ENCODE measurements at places on chromosomes 7 and 10. TPM values are rescaled to one million over a fixed set of nuclear protein-coding genes. Genes with fewer than 3 reads are reported as not detected.

SPAG6 gene
- total RNA-seq: not detected

GHRHR gene
- total RNA-seq: not detected

ZNF467 gene
- total RNA-seq: 0.26 TPM

CALD1 gene
- total RNA-seq: 313 TPM

OR6V1 gene
- not detected for total RNA-seq

ZNF777 gene
- 3.4 TPM for total RNA-seq

RAMP3 gene
- total RNA-seq: not detected

FAM25A gene
- total RNA-seq: not detected

SCART1 gene
- 3.3 TPM for total RNA-seq

CALHM3 gene
- not detected for total RNA-seq

KLF14 gene
- not detected for total RNA-seq

COX15 gene
- total RNA-seq: 32.8 TPM

HOXA4 gene
- total RNA-seq: 0.12 TPM

MMRN2 gene
- 13.2 TPM for total RNA-seq

DDC gene
- not detected for total RNA-seq

SEMA3A gene
- 42.3 TPM for total RNA-seq

TMEM229A gene
- total RNA-seq: 0.13 TPM

GPR158 gene
- 0.13 TPM for total RNA-seq

GRID1 gene
- not detected for total RNA-seq

HACD1 gene
- 11.6 TPM for total RNA-seq

RNF133 gene
- total RNA-seq: 0.37 TPM

ATP6V0A4 gene
- total RNA-seq: not detected

PANK1 gene
- 2.5 TPM for total RNA-seq

TUBB8 gene
- not detected for total RNA-seq

CALCR gene
- not detected for total RNA-seq

CAPZA2 gene
- total RNA-seq: 147 TPM

CRHR2 gene
- not detected for total RNA-seq

GSTO2 gene
- 3.4 TPM for total RNA-seq

ZNF273 gene
- 3.4 TPM for total RNA-seq

PHF14 gene
- 29.9 TPM for total RNA-seq

IFIT3 gene
- total RNA-seq: 32.0 TPM

HOXA5 gene
- not detected for total RNA-seq

TDRD1 gene
- 1.9 TPM for total RNA-seq

MNX1 gene
- not detected for total RNA-seq

ITGA8 gene
- 289 TPM for total RNA-seq

KIN gene
- 4.9 TPM for total RNA-seq

NEUROG3 gene
- not detected for total RNA-seq

PKD2L1 gene
- total RNA-seq: not detected

LRRC18 gene
- total RNA-seq: not detected

TAS2R41 gene
- total RNA-seq: not detected

CALN1 gene
- not detected for total RNA-seq

MSMB gene
- total RNA-seq: not detected

TRA2A gene
- 36.6 TPM for total RNA-seq

RHOBTB1 gene
- 13.8 TPM for total RNA-seq

All from aortic smooth muscle cell (primary cell).